SK-N-SH (cell line): ENCODE measurements at places on chromosomes 5 and 9. TPM values are rescaled to one million over a fixed set of nuclear protein-coding genes. Genes with fewer than 3 reads are reported as not detected.

The FOXI1 gene
- not detected in 2 replicates for polyA plus RNA-seq

The LRRC19 gene
- not detected in 2 replicates for polyA plus RNA-seq

The PRRX2 gene
- polyA plus RNA-seq: 0.83 and 0.84 TPM in 2 replicates

The C5 gene
- polyA plus RNA-seq: 1.8 and 2.7 TPM in 2 replicates

The SEMA5A gene
- 0.58 and 0.71 TPM in 2 replicates for polyA plus RNA-seq

The MEGF10 gene
- polyA plus RNA-seq: 0.67 and 1.1 TPM in 2 replicates

The LOX gene
- polyA plus RNA-seq: 36.3 and 50.4 TPM in 2 replicates

The WDR70 gene
- polyA plus RNA-seq: 14.2 and 16.0 TPM in 2 replicates

The PHF2 gene
- 7.7 and 11.2 TPM in 2 replicates for polyA plus RNA-seq

The PCDHB5 gene
- polyA plus RNA-seq: 0.08 and 0.10 TPM in 2 replicates

The ROR2 gene
- polyA plus RNA-seq: 0.34 and 0.43 TPM in 2 replicates
